Left forelimb (tissue), 1 donor: ENCODE measurements at places on chromosomes 1 and 21.

DNA sequence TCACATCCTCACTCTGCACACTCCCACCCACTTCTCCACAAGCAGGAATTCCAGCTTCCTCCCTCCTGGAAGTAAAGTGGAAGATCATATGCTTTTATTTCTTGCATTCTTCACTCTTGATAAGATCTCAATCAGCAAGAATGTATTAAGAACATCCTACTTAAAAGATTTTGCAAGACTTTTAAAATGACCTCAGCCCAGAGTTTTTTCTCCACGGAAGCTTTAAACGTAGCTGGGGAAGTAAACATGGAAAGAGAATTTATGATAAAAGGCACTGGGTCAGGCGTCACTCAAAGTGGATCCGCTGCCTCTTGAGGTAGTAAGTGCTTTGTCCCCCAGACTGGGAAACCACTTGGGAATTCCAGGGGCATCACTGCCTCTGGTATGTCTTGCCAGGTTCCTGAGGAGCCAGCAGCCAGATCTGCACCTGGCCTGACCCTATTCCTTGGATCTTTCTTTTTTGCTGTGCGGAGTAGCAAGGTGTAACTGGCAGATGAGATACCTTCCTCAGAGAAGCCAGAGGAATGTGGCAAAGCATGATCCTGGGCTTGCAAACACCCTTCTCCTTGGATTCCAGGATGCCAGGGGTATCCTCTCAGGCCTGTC lies 33.9 kb downstream of the CDK18 start:
- DNase-seq: no peak

DNA sequence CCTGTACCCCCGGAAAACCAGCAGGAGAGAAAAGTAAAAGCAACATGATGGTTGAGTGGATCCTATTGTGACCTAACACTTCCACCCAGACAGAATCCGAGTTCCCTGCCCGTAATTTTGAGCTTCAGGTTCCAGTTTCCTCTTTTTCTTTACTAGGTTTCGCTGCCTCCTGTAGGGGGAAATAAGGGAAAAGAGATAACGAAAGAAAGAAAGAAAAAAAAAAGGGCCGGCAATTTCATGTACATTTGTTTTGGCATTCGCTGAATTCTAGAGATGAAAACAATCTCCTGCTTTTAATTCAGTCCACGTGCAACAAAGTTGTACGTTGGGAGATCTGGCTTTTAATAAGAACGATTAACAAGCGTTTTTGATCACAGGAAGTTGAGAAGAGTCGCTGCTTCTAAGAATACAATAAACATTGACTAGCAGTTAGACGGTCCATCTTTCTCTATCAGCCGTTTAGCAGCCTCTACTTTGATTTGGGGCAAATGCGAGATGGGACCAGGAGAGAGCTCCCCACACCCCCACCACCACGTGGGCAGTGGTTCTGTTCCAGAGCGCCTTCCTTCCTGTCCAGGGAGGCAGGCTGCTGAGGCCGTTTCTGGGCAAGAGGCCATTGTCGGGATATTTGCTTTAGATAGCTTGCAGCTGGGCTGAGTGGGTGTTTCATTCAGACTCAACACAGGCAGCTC lies 155.9 kb upstream of the RUNX1 start:
- peak; percentile 88 for DNase-seq

DNA sequence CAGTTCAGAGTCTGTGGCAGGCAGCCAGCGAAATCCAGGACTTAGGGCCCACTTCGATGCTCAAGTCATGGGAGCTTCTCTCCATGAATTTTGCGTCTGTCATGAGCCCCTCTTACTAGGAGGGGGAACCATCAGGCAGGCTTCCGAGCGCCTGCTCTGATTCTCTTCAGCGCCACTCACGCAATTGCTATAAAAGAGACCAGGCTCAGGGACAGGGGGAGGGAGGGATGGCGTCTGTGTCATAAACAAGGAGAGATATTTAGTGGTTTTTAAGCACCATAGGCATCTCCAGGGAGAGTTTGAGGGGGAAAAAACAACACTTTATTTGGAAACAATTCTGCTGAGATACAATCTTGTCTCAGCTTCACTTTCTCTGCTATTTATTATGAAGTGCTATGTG lies 60.6 kb downstream of the NAV1 start:
- DNase-seq: no peak

DNA sequence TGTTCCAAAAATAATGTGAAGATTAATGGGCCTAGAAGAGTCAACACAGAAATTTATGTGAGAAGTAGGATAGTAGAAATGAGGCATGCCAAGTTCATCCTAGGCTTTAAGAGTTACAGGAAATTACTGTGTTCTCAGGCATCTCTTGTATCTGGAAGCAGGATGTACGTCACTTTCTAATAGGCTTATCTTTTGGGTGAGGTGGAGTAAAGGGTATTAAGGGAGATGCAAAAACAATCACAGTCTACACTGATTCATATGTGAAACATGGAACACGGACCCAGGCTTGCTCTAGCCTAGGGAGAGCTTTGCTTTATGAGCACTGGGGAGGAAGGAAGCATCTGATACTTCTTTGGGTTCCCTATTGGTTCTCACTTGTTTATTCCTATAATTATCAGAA lies 84.5 kb upstream of the RGS4 start:
- DNase-seq: no peak

DNA sequence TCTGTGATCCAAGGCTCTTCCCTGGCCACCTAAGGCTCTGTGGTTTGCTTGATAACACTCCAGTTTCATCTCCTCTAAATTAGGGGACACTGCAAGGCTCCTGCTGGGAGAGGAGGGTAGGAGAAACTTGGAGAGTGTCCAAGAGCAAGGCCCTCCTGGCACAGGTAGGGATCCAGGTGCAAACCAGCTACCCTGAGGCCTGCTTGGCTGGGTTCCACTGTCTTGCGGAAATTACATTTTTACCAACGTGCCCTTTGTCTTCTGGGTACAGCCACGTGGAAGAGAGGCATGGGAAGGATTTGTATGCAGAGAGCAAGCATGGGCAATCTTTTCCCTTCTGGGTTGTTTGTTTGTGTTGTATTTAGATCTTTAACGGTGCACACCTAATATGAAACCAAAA lies 132.5 kb downstream of the PRDM2 start:
- DNase-seq: no peak

- no peak for DNase-seq
Measured at GRCh38 chr1:197773856-197774255, 1.4 kb downstream of the DENND1B start.

DNA sequence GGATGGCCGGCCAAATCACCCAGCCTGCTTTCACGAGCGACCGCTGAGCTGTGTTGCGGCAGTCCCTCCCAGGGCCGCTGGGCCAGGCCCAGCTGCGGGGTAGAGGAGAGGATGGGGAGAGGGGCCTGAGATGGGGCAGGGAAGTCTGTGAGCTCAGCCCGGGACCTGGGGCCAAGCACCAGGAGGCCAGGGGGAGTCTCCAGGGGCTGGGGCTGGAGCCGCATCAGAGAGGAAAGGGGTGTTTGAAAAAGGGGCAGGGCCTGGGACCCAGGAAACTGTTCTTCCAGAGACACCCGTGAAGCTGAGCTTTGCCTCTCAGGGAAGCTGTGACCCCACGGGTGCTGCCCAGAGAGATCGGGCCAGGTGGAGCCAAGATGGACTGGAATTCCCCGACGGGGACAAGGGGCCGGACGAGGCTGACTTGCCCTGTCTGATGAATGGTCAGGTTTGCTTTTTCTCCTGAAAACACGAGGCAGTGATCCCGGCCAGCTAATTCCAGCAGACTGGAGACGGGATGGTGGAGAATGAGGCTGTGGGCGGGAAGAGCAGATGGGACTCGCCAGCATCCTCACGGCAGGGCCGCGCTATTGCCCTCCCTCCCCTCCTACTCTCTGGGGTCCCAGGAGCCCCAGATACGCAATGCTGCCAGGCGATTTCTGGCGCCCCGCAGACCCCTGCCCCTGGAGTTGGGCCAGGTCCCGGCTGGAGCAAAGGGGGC lies 40.3 kb upstream of the COL18A1 start:
- peak; percentile 88 for DNase-seq

DNA sequence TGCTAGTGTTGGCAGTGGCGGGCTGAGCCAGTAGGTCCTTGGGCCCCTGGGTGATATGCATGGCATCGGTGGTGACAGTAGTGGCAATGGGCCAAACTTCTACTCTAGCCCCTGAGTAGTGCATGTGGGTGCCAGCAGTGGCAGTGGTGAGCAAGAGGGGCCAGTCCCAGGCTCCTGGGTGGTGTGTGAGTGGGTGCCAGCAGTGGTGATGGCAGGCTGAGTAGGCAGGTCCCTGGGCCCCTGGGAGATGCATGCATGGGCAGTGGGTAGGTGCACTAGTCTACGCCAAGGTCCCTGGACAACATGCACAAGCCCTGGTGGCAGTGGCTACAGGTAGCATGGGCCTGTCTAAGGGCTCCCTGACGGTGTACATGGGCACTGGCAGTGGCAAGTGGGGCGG lies 24.6 kb upstream of the TTC22 start:
- DNase-seq: no peak

DNA sequence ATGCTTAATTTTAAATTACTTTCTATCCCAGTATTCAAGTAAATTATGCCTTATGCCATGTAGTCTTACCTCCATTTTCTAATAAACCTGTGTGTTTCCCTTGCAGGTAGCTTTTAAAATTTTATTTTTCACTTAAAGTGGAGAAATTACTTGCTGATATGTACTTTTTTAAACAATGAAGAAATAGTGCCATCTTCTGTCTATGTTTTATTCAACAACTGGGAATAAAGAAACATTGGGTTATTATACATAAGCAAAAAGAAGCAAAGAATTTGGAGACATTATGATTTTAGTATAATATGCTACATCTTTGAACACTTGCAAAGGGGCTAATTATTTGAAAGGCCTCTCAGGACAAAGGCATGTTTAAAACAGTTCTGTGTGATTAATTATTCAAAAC lies 1912.9 kb downstream of the MRPL39 start:
- no peak for DNase-seq

- no peak for DNase-seq
Measured at GRCh38 chr1:77434967-77435366, 153.1 kb downstream of the AK5 start.

DNA sequence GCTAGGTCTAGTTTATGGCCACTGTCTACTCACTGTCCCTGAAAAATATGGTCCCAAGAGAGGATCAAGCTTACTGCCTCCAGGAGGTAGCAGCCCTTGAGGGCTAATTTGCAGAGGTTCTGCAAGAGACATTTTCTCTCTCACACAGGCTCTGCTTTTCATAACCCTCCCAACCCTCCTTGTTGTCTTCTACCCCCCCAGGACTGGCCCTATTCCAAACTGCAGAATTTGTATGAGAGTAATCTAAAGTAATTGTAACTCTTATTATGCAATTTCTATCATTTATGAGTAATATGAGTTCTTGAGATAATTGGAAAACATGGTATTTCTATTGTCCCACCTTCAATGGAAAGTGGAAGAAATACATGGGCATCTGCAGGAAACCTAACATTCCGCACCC lies 70.4 kb upstream of the CD55 start:
- DNase-seq: no peak

DNA sequence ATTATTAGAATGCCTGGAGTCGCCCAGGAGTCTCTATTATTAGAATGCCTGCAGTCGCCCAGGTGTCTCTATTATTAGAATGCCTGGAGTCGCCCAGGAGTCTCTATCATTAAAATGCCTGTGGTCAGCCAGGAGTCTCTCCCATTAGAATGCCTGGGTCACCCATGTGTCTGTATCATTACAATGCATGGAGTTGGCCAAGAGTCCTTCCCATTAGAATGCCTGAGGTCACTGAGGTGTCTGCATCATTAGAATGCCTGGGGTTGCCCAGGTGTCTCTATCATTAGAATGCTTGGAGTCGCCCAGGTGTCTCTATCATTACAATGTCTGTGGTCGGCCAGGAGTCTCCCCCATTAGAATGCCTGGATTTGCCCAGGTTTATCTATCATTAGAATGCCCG lies 66.9 kb downstream of the RNF187 start:
- DNase-seq: no peak

GRCh38 chr1:4974981-4975685 lies 320.7 kb downstream of the AJAP1 start:
- peak; percentile 15 for DNase-seq

GRCh38 chr1:202315576-202316168 lies 26.1 kb downstream of the UBE2T start:
- peak; percentile 84 for DNase-seq

DNA sequence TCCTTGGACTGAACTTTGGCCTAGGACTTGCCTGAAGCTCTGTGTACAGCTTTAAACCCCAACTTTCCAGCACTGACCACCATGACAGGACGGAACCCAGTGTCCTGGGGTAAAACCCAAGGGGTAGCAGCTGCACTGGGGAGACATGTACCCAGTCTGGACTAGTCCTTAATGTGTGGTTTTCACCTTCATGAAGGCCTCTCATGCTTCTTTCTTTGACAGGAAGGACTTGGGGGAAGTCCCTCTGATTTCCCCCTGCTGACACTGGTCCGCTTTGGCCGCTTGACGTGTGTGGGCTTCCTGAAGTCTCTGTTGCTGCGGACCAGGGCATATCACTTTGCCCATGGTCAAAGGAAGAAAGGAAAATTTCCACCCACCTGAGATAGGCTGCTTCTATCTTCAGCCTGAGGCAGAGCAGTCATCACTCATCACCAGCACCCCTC lies 66.3 kb upstream of the PRDX6 start:
- DNase-seq: no peak

GRCh38 chr1:180230791-180231505 lies 884 bp downstream of the LHX4 start:
- no peak for DNase-seq

- DNase-seq: no peak
Measured at GRCh38 chr1:182658055-182658454, 26.3 kb downstream of the RGS8 start.

DNA sequence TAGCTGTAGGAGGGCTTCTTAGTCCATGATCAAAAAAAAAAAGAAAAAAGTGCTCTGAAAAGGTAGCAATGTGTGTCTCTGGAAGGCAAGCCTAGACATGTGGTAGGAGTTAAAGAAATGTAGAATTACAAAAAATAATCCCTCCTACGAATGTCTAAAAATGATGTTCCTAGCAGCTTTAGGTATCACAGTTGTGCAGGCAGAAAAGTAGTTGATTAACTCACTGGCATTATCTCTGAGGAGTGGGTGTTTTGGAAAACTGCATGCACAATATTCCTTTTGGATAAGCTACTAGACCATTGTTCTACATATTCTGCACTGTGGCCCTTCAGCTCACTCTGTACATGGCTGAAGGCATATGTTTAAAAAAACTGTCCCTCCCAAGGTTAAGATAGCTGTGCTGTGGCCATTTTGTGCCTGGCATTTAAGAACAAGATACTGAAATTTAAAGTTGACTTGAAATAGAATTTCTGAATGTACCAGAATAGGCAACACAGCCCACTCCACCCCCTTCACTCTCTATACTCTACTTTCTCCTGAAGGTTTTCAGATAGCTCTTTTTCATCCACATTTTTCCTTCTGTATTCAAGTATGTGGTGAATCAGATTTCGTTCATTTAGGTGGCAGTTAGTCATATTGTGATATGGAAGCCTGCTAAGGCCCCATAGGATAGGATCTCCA lies 463.9 kb upstream of the LRRC7 start:
- DNase-seq: no peak

GRCh38 chr1:78440381-78440793 lies 50.4 kb upstream of the PTGFR start:
- DNase-seq: no peak

GRCh38 chr21:31098576-31099005 lies 60.3 kb upstream of the KRTAP19-8 start:
- DNase-seq: peak; percentile 80

GRCh38 chr1:35958558-35958957 lies 27.7 kb downstream of the AGO3 start:
- DNase-seq: no peak
